Vagina (tissue), 2 donors: ENCODE measurements at places on chromosomes 4 and X.

GRCh38 chrX:39653691-39654090 is 444.1 kb downstream of the BCOR start:
- DNase-seq, result no peak

DNA sequence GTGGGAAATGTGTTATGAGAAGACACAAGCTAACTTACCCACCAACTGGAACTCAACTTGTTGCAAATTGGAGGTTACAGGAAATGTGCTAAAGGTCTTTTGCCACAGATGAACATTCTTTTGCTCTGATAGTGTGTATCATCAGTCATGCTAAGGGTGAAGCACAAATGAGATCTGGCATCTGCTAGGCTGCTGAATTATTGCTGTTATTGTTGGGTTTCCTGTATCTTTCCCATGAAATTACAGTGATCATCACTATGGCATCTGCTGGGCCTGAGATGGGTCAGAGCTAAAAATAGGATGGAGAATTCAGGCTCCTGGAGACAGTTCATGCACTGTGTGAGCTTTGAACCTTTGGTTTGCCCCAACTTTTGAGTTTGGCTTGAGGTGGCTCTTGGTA is 124.5 kb downstream of the NPNT start:
- no peak for DNase-seq

- DNase-seq, result no peak
Measured at GRCh38 chr4:2787230-2788100, 5.4 kb upstream of the SH3BP2 start.

GRCh38 chr4:2651998-2652397 is 104.1 kb downstream of the TNIP2 start:
- DNase-seq, result no peak

DNA sequence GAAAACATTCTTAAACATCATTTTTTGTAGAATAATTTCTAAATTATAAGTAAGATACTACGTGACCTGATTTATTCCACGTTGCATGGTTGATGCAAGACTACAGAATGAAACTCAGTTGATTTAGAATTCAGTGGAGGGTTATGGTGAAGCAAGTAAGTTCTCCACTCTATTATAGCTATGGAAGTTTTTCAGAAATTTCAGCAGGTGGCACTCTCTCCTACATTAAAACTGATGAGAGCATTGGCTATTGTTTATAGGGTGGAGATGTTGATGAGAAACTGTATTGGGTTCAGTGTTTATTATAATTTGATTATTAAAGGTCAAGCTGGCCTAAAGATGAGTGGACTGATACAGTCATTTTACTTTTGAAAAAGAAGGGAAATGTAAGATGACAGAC is 88.0 kb downstream of the FNIP2 start:
- no peak for DNase-seq

- DNase-seq, result no peak
Measured at GRCh38 chr4:28386776-28387175, 1526.1 kb downstream of the STIM2 start.

GRCh38 chrX:16695079-16695676 is 17.3 kb downstream of the CTPS2 start:
- no peak for DNase-seq

GRCh38 chr4:177528620-177529019 is 86.4 kb upstream of the AGA start:
- no peak for DNase-seq

DNA sequence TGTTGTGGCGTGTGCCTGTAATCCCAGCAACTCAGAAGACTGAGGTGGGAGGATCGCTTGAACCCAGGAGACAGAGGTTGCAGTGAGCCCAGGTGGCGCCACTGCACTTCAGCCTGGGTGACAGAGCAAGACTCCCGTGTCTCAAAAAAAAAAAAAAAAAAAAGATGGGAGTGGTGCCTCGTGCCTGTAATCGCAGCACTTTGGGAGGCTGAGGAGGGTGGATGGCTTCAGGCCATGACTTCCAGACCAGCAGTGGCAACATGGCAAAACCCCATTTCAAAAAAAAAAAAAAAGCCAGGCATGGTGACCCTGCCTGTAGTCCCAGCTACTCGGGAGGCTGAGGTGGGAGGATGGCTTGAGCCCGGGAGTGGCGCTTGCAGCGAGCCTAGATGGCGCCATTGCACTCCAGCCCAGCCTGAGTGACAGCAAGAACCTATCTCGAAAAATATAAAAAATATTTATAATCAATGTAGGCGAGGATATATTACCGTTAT is 27.0 kb downstream of the EIF2S3 start:
- DNase-seq, result no peak

DNA sequence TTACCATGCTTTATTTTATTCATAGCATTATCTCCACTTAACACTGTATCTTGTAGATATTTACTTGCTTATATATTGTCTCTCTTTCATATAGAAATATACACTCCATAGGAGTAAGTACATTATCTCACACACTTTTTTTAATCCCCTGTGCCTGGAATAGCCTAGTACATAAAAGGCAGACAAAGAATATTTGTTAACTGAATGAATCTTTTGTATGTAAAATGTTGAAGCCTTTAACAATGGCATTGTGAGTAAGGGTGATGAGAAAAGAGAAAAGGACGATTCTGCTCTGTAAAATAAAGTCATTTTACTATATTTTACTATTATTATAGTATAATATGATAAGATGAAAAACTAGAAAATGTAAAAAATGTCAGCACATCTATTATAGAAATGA is 97.7 kb upstream of the PDHA2 start:
- DNase-seq, result no peak

GRCh38 chr4:3641501-3641900 is 109.3 kb upstream of the LRPAP1 start:
- no peak for DNase-seq

DNA sequence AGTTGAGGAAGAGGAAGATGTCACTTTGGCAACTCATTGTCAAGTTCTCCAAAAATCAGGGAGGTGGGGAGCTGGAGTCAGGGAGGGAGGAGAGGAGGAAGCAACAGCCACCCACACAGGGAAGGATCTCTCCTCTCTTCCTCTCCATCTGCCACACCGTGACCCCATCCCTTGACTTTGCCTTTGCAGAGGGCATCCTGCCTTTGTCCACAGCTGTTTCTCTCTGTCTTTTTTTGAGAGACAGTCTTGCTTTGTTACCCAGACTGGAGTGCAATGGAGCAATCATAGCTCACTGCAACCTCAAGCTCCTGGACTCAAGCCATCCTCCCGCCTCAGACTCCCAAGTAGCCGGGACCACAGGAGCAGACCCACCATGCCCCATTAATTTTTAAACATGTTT is 276.0 kb downstream of the SHOX start:
- no peak for DNase-seq
